ENCODE measurements at places on chromosomes 5 and 9.

DNA sequence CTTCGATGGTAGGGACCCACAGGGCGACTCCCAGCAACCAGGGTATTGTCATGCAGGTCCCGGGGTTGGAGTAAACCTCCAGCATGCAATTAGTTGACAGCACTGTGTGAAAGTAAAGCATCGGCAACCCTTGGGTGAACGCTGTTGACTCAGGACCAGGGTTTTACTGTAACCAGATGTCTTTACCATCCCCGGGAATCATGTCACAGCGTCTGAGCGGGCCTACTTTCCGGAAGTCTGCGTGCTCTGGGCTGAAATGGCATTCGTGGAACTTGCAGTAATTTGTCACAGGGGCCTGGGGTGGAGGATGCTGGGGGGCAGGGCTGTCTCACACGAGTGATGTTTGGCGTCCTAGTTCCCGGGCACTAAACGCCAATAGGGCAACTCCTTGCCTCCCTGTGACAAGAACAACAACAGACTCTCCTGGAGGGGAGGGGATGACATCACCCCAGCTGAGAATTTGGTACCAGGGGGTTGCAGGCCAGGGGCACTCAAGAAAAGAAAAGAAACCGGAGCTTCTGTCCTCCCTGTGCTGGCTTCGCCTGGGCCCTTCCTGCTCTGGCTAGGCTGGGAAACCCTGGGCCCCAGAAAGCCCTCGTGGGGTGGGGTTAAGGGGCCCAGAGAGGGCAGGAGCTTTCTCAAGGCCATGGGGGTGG, 10.1 kb upstream of the UBAC1 start:
- DNase-seq = no peak

- no peak for DNase-seq
Measured at GRCh38 chr5:115186794-115187193, 17.1 kb upstream of the TRIM36 start.

DNA sequence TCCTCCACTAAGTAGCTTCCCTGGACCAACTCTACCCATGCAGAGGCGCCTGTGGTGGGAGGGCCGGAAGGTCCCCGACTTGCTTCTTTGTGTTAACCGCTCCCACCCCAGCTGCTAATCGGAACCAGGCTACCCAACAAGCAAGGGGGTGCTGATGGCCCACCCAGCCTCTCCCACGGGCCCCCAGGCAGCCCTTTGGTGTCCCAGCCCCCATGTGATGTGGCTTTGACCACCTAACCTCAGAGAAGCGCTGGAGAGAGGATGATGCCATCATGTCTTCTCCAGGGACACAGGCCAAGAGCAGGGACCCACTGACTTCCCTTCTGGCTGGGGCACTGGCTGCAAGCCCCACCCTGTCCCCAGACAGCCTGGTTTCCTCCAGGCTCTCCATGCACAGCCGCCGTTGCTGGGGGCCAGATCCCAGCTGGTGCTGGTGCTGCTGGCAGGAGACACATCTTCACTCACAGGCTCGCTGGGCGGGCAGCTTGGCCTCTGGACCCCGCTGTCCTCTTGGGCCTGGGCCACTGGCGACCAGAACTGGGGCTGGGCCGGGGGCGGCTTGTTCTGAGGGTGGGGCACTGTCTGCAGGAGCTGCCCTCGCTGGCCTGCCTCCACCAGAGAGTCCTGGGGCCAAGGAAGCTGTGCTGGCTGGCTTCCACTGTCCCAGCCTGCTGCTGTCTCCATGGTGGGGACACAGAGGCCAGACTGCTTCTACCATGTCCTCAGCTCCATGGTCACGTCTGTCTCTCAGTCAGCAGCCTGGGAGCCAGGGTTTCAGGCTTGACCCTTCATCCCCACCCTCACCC, 27.8 kb downstream of the LAMC3 start:
- DNase-seq = no peak

DNA sequence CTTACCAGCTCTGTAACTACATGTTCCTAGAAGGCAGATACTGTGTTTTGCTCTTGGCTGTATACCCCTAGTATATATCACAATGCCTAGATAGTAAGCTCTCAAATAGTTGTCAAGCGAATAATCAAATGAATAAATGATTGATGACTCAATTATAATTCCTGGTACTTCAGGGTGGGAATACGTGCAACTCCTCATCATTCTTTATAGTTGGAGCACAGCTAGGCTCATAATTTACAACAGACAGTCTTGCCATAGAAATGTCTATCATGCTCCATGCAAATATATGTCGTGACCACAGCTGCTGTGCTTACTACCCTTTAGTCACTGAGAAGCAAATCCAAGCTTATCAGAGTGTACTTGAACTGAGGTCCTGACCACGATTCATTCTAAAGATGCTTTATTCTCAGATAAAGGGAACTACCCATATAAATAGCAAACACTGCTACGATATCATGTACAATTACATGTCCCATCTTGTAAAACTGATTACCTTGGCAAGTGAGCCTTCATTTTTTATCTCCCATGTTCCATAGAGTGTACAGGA, 52.1 kb downstream of the STRBP start:
- no peak for DNase-seq

DNA sequence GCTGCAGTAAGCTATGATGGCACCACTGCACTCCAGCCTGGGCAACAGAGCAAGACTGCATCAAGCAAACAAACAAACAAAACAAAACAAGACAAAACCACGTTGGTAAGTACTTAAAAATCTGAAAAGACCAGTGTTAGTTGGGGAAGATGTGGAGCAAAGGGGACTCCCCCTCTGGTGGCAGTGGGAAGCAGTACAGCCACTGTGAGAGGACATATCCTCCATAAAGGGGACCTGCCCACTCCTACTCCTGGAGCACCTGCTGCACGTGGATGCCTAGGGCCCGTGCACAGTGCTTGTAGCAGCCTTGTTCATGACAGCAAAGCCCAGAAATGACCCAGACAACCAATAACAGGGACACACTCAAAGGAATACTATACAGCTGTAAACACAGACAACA, 17.0 kb upstream of the IPPK start:
- DNase-seq = no peak

DNA sequence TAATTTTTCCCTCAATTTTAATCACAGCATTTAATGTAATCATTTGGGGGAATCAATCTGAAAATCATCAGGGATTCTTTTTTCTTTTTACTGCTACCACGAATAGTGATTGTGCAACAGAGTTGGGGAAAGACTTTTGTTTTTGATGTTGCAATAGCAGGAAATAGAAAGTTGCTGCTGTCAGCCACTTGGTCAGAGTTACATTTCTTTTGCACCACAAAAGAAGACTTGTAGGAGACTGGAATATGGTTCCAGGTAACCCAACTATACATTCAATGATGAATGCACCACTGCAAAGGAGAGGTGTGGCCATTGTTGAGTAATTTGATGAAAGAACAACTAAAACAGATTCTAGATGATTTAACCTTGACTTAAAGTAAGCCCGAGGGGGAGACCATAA, 46.3 kb upstream of the PALM2AKAP2 start:
- DNase-seq = no peak

- no peak for DNase-seq
Measured at GRCh38 chr5:16411235-16411634, 54.4 kb downstream of the ZNF622 start.

GRCh38 chr5:180970336-180970735, 18.3 kb upstream of the BTNL3 start:
- DNase-seq = no peak

DNA sequence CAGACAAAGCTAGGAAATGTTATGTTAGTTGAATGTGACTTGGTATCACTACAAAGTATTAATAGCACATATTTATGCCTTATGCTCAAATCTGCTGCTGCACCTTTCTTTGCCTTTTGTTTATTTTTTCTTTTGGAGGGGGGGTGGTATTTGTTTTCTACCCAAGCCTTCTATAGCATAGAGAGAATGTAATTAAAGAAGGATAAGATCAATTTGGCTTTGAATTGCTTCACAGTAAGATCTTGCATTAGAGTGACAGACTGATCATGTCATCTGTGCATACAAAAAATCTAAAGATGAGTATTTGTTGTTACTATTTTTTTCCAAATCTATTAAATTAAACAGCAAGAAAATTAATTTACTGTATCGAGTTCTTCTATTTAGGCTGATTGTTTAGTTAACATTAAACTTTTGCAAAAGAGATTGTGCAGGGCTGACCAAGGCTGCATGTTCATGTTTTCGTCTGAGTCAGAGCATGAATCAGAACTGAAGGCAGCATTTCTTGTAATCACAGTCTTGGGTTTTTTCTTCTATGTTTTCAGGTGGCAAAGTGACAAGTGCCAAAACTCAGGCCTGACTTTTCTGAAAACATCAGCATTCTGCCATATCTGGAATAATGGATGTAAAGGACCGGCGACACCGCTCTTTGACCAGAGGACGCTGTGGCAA, 1007.1 kb upstream of the WWC1 start:
- no peak for DNase-seq

DNA sequence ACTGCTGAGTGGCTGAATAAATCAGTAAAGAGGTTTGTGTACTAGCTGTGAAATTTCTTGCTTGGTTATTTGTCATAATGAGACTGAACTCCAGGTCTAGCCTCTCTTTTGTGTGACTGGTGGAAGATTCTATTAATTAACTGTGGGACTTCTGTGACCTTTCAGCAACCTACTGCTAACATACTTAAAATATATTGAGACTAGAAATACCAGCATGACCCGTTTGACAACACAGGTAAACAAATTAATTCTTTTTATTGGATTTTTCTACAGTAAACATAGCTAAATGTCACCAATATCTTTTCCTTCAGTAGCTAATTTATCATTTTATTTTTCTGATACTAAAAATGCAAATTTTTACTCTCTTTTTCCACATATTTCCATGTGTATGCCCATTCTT, 390.4 kb upstream of the KCNN2 start:
- no peak for DNase-seq

- no peak for DNase-seq
Measured at GRCh38 chr5:11062397-11062796, 301.4 kb upstream of the DAP start.

GRCh38 chr5:154058055-154059038, 19.6 kb downstream of the MFAP3 start:
- peak; percentile 14 for DNase-seq

- DNase-seq = peak; percentile 51
Measured at GRCh38 chr9:34591248-34591916, 1.9 kb upstream of the CNTFR start.

GRCh38 chr5:174311531-174312269, 266.2 kb downstream of the NSG2 start:
- peak; percentile 61 for DNase-seq

- DNase-seq = no peak
Measured at GRCh38 chr5:146112476-146112875, 7.1 kb upstream of the PLAC8L1 start.

- no peak for DNase-seq
Measured at GRCh38 chr9:126393876-126394275, 67.2 kb downstream of the MVB12B start.

DNA sequence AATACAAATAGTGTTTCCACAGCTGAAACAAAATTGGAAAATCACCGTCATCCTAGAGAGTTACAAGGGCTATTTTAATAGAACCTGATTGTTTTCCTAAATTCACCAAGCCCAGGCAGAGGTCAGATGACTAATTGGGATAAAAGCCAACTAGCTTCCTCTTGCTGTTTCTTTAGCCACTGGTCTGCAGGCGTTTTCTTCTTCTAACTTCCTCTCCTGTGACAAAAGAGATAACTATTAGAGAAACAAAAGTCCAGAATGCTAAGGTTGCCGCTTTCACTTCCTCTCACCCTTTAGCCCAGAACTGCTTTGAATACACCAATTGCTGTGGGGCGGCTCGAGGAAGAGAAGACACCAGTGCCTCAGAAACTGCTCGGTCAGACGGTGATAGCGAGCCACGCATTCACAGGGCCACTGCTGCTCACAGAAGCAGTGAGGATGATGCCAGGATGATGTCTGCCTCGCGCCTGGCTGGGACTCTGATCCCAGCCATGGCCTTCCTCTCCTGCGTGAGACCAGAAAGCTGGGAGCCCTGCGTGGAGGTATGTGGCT, at the start of gene TLR4:
TSS of gene TLR4 (plus strand) at position 380 of the 552 bp plus-strand sequence. CDS start at position 450, 70 bp downstream.
- DNase-seq = no peak

- no peak for DNase-seq
Measured at GRCh38 chr5:18749763-18750162, 1115.5 kb downstream of the TAF11L14 start.

DNA sequence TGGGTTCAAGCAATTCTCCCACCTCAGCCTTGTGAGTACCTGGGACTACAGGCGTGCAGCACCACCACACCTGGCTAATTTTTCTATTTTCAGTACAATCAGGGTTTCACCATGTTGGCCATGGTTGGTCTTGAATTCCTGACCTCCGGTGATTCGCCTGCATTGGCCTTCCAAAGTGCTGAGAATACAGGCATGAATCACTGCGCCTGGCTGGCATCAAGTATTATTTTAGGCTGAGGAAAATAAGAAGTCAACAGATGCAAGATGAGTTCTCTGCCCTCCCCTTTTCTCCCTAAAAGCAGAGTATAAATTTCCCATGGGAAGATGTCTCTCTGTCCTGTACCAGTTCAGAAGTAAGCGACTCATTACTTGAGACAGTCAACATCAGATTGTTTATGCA, 71.5 kb downstream of the ELAVL2 start:
- DNase-seq = no peak

DNA sequence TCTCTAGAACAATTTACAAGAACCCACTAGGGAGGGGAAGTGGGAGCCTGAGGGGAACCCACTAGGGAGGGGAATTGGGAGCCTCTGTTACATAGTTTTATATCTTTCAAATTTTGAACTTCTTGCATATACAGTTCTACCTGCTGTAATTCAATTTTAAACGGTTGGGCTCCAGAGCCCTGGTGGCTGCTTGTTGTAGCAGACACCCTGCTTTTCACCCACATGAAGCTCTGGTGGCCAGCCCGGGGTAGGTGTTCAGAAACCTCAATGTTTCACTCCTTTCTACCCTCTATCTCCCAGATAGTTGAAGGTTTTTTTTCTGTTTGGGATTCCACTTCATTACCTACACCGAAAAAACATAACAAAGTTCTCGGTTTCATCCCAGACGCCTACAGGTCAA, 124.4 kb downstream of the TMEM174 start:
- DNase-seq = no peak

DNA sequence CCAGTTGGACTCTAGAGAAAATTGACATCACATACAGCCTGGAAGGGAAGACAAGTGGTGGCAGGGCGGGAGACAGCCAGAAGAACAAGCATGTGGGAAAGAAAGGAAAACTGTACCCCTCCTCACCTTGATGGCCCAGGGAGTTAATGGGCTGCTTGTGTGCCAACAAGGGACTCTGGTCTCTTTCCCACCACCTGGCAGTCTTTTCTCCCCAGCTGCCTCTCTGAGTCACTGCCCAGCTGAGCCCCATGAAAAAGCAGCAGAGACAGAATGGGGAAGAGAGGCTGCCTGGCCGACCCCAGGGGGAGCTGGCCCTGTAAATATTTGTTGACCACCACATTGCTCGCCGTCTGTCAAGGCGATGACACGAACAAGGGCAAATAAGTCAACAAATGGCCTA, 359.4 kb downstream of the ENC1 start:
- DNase-seq = no peak

DNA sequence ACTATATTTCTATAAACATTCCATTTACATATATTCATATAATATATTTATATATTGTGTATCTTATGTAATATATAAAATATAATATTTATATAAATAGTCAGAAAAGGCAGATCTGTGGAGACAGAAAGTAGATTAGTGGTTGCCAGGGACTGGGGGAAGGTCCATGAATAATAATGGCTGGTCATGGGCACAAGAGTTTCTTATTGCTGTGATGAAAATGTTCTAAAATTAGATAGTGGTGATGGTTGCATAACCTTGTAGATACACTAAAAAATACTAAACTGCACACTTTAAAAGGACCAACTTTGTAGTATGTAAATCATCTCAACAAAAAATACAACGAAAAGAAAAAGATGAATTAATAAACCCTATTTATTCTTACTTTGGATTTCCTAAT, 47.3 kb downstream of the NUP155 start:
- no peak for DNase-seq

- no peak for DNase-seq
Measured at GRCh38 chr5:180289966-180290365, 1.9 kb downstream of the MAPK9 start.

Data from NCI-H510A treated with DMSO at 0.1 percent for 48 hours (cell line).